ENCODE measurements at places on chromosomes 1 and 21.

GRCh38 chr1:239893127-239893731, 198.5 kb upstream of the FMN2 start:
- no peak for DNase-seq

DNA sequence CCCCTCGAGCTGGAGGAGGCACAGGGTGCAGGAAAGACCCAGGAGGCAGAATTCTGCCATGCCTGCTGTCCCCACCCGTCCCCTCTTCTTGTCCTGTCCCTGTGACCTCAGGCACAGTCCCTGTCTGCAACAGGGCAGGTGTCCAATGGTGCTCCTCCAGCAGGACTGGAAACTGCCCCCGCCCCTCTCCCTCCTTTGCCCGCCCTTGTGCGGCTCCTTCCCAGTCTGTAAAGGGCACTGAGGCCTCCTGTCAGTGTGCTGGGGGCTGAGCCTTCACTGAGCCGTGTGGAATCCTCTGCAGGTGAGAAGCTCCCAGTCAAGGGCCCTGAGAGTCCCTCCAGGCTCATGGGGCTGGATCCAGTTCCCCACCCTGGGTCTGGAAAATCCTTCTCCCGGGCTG, 28.9 kb downstream of the PRDM16 start:
- DNase-seq, result no peak

DNA sequence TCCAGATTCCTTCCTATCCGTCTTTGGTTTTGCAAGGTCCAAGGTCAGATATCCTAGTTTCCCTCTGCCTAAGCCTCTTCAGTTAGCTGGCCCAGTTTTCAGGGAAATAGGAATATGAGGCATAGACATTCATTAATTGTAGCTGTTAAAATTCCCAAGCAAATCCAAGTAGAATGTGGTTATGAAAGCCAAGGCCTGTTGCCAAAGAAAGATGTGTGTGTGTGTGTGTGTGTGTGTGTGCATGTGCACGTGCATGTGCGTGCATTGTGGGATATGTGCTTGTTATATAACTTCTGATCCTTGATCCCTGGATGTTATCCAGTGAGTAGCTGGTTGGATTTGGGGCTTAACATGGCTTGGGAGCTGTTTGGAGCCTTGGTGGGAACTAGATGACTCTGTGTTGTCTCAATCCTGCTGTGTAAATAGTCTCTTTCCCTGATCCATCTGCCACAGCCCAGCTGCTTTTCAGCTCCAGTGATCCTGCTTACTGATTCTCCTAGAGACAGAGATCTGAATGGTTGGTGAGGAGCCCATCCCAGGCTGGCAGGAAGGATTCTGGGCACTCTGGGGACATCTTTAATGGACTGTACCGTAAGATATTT, 70.6 kb upstream of the GCLM start:
- DNase-seq, result no peak

DNA sequence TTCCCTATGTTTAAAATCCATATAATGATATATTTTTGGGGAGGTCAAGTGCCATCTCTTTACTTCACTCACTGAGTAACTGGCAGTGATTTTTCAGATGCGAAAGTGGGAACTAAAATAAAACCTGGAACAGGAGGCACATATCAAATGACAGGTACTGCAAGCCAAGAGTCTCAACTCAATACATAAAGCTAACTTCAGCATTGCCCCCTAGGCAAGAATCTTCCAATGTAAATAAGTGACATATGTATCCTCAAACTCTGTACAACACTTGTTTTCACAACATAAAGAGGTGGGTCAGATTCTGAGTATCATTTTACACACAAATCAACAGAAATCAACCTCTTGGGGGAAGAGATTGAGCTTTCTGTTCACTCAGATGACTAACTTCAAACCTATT, 18.1 kb downstream of the DCAF8 start:
- DNase-seq, result no peak

- DNase-seq, result no peak
Observed at GRCh38 chr1:53982034-53982762, 35.8 kb downstream of the LDLRAD1 start.

- DNase-seq, result no peak
Observed at GRCh38 chr1:81989524-81989923, 188.8 kb downstream of the ADGRL2 start.

GRCh38 chr1:173527151-173527826, 50.2 kb downstream of the PRDX6 start:
- no peak for DNase-seq

DNA sequence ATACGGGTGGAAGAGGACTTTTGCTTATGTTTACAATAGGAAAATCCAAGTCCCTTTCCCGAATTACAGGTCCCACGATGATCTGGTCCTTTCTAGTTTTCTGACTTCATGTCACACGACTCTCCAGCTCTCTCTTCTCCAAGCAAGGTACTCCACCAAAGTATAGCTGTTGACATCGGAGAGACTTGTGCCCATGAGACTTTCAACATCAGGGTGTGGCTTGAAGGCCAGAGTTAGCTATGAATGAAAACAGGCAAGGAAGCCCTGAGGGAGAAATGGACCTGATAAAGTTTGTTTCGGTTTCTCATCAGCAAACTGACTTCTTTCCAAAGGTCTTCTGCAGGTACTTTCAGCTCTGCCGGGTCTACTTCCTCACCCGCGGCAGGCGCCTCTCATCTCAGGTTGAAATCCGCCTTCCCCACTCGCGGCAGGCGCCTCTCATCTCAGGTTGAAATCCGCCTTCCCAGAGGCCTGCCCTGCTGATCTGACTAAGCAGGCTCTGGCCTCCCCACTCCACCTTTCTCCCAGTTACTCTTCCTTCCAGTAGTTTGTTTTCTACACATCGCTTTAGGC, 2.1 kb upstream of the PER3 start:
- no peak for DNase-seq

- DNase-seq, result no peak
Observed at GRCh38 chr1:214425716-214426425, 125.5 kb downstream of the PTPN14 start.

DNA sequence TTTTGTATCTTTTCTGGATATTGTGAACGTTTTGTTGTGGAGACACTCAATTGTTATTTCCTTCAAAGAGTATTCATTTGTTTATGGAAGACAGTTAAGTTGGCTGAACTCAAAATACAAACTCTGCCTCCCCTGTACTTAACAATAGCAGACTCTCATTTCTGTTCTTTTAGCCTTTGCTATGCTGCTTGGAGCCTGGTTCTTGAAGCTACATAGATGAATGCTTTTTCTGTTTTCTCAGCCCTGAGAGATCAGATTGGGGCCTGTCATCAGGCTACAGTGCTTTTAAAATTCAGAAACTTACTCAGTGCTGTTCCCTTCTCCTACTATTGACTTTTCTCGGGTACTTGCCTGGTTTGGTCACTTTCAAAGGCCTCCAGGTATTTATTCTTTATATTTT, 215.7 kb upstream of the LYPLAL1 start:
- DNase-seq, result no peak

GRCh38 chr1:42484382-42484781, 21.3 kb downstream of the CCDC30 start:
- no peak for DNase-seq

- DNase-seq, result no peak
Observed at GRCh38 chr1:167221126-167221737, 546 bp downstream of the POU2F1 start.

DNA sequence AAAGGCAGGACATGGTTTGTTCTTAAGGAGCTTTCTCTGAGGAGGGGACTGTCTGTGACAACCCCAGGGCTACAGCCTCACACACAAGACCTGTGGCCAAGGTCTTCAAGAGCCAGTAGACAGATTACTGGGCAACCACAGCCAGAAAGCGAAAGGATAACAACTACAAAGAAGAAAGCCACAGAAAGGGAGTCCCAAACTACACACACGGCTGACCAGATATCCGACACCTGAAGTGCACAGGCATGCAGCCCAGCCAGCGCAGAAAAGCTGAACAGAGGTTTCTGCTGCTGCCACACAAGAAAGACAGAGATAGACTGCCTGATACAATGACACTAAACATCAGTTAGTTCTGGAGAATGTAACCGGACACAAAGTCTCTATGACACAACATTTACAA, 21.4 kb upstream of the NADK start:
- DNase-seq, result no peak

DNA sequence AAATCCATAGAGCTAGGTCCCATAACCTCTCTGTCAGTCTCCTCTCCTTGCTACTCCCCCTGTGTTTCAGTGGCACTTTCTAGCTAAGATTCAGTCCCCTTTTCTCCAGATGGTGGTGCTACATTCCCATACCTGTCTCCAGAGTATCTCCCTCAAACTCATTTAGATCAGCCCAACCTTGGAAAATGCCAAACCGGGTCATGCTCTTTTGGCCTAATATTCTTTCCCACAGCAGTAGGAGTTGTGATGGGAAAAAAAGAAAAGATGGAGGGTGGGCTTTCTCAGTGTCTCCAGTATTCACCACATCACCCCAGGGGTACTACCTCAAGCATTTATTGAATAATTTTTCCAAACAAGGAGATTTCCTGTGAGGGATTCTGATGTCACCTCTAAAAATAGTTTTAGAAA, 3.2 kb upstream of the RXFP4 start:
- no peak for DNase-seq

DNA sequence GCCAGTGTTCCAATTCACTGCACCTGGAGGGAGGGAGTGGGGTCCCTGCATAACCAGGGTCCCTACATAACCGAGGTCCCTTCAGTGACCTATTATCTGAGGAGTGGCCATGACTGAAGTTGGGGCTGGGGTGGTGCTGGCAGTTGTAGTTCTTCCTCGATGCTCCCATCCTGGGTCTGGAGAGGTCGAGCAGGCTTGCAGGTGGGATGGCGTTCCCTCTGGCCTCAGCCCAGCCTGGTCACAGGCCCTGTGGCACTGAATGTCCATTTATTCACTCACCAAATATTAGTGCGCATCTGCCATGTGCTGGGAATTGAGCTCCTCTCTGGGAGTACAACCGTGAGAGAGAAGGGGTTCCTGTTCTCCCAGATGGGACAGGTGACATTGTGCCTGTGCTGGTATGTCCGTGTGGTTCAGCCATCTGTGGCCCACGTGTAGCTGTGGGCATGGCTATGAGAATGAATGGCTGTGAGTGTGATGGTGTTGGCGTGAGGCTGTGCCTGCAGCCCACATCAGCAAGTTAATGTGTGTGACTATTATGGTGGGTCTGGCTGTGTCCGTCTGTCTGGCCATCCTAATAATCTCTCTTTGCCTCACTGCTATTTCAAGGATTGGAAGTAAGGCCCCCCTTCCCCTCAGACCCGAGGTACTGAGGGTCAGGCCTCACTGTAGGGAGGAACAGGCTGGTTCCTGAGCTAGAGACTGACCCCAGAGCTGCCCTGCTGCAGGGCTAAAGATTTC, 3.9 kb upstream of the SLC6A9 start:
- no peak for DNase-seq

DNA sequence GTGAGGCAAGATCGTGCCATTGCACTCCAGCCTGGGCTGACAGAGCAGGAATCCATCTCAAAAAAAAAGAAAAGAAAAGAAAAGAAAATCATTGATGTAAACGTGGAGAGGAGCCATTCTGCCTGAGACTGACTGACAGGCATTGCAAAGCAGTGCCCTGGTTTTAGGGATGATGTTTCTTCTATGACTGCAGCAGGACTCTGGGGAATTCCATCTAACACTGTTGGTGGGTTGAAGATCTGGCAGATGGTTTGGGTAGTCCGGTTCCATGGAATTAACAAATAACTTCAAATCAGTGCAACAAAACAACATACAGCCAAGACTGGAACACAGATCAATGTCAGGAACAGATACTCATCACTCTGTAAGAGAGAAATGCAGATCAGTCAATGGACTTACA, 17.8 kb upstream of the LAMC2 start:
- DNase-seq, result no peak

GRCh38 chr1:58839147-58839795, 55.4 kb upstream of the JUN start:
- no peak for DNase-seq
